ENCODE measurements at places on chromosomes 1 and 21.

- DNase-seq = no peak
These were observed 106.0 kb downstream of the SUSD4 start for GRCh38 chr1:223257856-223258550.

DNA sequence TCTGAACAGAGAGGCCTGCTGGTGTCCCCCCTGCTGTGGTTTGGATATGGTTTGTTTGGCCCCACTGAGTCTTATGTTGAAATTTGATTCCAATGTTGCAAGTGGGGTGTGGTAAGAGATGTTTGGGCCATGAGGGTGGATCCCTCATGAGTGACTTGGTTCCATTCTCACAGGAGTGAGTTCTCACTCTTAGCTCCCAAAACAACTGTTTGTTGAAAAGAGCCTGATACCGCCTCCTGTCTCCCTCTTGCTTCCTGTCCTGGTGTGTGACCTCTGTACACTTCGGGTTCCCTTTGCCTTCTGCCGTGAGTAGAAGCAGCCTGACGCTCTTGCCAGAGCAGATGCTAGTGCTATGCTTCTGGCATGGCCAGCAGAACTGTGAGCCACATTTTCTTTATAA is 60.5 kb downstream of the C21orf91 start:
- DNase-seq = no peak

- DNase-seq = peak; percentile 94
These were observed at the start of gene ERI3 for GRCh38 chr1:44354840-44355581. ERI3 (minus strand) TSS chr1:44355257; CDS start chr1:44355026, 231 bp downstream.

DNA sequence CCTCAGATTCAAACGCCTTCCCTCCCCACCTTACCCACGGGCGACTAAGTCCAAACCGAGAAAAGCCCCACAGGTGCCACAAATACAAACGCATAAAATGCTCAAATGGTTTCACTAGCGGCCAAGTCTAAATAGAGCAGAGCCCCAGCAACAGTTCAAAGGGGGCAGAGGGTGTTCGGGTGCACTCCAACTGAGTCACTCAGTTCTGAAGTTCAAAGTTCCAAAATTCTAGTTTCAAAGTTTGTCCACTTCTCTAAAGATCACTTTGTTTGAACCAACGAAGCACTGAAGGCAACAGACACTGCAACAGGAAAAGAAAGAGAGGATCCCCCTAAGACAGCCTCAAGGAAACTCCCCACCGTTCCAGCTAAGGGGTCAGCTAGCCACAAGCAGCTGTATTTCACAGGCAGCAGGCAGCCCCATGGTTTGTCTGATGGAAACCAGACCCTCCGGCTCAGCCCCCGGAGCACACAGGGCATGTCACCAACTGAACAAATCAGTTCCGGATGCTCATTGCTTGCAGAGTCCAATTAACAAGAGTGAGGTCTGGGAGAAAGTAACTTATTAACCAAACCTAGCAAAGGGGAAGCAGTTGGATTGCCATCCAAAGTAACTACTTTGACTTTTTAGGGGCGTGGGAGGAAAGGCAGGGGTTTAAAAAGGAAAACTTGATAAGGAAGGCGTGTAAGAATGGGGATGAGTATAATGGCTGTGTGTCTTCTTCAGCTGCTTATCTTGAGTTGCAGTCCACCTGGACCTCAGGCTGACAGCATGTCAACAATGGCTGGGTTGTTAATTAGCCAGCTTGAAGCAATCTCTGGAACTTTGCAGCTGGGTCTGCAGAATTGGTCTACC is 1423.9 kb upstream of the PRMT6 start:
- no peak for DNase-seq

GRCh38 chr1:73194965-73195364 is 912.6 kb upstream of the NEGR1 start:
- no peak for DNase-seq

- DNase-seq = peak; percentile 60
These were observed 64.0 kb downstream of the ADARB1 start for GRCh38 chr21:45138199-45139002.

DNA sequence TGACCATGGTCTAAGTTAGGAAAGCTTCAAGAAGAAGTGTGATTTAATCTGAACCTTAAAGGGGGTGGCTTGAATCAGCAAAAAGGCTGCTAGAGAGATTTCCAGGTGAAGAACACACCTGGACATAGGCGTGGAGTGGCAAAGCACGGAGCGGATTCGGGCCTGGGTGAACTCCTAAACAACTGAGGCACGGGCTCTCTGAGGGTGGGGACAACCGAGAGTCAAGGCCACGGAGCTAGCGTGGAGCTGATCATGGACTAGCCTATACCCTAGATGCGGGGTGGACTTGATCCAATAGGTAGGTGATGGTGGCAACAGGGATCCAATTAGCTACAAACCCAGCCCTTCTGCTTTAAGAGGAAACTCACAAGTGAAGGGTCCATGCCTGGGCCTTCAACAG is 27.8 kb downstream of the SYT2 start:
- DNase-seq = no peak

GRCh38 chr1:207811319-207811718 is 59.5 kb downstream of the CD46 start:
- DNase-seq = no peak

DNA sequence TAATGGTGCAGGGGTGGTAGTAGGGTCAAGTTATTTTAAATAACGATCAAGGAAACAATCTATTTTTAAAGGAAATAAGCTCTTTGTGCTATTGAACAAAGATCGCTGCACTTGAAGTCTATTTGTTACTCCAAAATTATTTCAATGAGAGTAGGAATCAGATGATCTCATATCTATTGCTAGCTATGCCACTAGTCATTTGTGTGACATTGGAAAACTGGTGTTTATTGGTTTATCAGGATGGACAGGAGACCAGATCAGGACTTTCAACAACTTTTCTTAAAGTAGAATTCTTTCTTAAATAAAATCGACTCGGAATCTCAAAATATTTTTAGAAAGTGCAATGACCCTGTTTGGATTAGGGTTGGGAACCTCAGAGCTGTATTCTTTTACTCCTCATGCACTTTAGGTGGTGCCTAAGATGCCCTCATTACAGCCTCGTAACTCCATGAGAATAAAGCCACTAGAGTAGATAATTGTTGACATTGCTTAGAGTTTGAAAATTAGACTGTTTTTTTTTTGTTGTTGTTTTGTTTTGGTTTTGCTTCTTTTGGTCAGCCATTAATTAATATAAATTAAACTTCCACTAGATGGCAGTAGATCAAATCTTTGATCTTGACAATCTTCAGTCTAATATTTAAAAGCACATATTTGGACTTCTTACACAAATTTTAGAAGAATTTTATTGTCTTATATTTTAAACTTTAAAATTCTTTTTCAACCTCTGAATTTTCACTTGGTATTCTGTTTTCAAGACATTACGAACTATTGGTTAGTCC is 352.4 kb downstream of the USP25 start:
- DNase-seq = no peak

GRCh38 chr1:109327285-109327684 is 20.5 kb upstream of the MYBPHL start:
- no peak for DNase-seq

DNA sequence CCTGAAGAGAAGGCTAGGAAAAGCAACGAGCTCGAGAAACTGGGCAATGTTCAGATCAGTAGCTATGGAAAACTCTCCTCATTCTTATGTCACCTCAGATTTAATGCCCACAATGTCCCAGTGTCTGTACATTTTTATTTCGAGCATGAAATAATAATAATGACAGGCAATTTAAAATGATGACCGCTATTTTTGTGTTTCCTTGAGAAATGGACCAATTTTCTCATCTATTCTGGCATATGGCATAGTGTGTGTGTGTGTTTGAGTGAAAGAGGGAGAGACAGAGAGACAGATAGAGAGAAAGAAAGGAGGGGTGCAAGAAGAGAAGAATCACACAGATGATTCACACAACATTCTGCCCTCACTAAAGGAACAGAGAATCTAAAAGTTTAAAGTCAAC is 119.1 kb upstream of the C1orf21 start:
- DNase-seq = no peak

DNA sequence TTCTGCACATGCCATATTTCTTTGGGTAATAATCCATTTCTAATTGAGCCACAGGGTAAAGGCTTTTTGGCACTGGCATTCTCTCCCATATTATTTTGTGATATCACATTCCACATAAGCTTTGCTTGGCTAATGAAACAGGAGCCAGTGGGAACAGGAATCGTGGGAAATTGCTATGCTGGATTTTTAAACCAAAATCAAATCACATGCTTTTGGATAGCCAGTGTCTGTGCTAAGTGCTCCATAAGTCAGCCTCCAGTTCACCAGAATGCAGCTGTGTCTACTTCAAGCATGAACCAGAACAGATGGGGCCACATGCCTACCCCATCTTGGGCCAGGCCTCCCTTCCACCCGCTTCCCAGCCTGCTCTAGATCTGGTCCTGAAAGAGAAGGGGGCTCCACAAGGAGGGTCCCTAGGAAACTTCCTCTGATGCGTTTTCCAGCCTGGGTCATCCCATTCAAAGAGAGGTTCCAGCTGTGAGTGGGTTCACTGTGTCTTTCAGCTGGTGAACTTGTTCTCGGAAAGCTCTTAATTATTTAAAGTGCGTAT is 131.2 kb upstream of the COA6 start:
- DNase-seq = no peak

DNA sequence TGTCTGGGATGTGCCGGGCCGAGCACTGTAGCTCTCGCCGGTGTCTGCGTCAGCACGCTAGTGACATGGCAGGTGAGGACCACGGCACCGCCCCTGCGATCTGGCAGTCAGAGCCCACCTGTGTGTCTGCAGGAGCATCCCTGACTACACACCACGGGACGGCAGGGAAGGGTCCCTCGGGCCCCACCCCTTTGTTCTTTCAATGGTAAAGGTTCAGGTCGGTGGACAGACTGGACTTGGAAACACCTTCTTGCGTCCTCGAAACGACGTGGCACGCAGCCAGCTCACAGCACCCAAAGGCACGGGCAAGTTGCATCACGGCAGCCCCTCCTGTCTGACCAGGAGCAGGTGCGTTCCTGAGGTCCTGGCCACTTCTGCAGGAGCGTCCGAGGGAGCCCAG is 3.7 kb upstream of the SAMD11 start:
- DNase-seq = no peak

GRCh38 chr1:63866084-63866483 is 92.3 kb downstream of the ROR1 start:
- no peak for DNase-seq

DNA sequence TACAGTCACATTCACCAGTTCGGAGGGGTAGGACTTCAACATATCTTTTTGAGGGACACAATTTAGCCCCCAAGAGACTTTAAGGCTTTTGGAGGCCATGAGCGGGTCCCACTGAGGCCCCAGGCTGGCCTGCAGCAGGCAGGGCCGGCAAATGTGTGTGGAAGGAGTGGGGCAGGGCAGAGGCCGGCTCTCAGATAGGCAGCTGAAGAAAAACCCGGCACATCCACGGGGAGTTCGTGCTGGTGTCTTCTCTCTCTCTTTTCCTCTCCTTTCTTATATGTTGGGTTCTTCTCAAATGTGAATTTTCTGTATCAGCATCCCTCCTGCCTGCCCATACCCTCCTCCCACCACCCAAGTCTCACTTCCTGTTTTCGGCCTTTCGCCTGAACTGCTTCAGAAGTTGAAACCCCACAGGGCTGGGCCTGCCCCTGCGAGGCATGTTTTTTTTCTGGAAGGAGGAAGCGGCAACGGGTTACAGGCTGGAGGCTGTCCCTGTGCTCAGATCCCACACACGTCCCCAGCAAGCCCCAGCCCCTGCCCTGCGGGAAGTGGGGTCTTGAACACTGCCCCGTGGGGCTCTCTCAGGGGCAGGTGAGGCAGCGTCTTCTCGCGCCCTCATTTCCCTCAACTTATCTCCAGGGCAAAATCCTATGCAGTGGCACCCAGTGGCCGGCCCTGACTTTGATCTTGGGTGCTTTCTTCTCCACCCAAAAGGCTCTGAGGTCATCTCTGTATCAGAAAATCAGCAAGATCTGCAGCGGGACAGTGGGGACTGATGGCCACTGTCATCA is 9.7 kb upstream of the UMODL1 start:
- no peak for DNase-seq

GRCh38 chr1:226651732-226652105 is 87.4 kb downstream of the ITPKB start:
- no peak for DNase-seq

GRCh38 chr1:99956755-99957154 is 13.0 kb upstream of the SLC35A3 start:
- no peak for DNase-seq

GRCh38 chr1:3136532-3136931 is 67.5 kb downstream of the PRDM16 start:
- DNase-seq = no peak

GRCh38 chr1:9195651-9196050 is 38.9 kb upstream of the H6PD start:
- no peak for DNase-seq

GRCh38 chr1:150017206-150017750 is 6.8 kb upstream of the OTUD7B start:
- DNase-seq = no peak

GRCh38 chr1:221576268-221576667 is 165.6 kb downstream of the DUSP10 start:
- DNase-seq = no peak

- no peak for DNase-seq
These were observed 71.0 kb upstream of the ATF3 start for GRCh38 chr1:212537610-212538009.

DNA sequence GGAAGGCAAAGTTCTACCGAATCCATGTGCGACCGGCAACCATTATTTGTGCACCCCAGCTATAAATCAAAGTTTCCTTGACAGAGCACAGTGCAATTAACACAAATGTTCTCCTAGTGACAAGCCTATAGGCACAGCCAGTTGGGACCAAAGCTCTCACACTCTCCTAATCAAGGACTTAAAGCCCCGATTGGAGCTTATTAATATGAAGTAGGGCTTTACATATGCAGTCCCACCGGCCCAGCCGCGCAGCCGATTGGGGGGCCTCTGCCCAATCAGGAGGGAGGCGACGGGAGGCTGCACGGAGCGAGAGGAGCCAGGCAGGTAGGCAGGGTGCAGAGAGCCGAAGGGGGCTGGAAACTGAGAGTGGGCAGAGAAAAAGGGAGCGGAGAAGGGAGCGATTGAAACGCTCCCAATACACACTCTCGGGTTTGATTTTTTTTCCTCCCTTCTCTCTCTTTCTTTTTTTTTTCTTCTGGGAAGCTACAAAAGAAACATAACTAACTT is at the start of gene ESRRG:
Gene ESRRG, minus strand, starts transcription at position 156 of the 507 bp plus-strand sequence. Its CDS starts 130 bp downstream, at position 26.
- no peak for DNase-seq

GRCh38 chr1:164320790-164321731 is 237.9 kb upstream of the PBX1 start:
- DNase-seq = no peak

GRCh38 chr1:35377555-35377954 is 109.0 kb downstream of the ZMYM4 start:
- DNase-seq = no peak

DNA sequence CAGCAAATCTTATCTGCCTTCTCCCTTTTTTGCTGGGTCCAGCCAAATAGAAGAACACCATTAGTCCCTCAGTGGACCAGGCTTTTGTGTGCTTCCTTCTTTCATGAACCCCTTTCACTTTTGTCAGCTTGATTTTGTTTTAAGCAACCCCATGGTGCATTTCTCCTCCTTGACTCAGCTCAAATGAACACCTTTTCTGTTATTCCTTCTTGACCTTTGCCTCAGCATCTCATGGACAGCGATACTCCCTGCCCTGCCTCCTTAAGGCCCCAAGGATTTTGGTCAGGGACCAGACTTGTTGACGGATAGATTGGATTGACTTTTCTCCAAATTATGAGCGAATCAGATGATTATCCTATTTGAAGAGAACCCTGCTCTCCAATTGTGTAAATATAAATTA is 356.6 kb upstream of the USP24 start:
- DNase-seq = no peak
